Activated naive CD8-positive, alpha-beta T cell treated with anti-CD3 and anti-CD28 coated beads, Interleukin-2, amount 10 ng/mL, durations not matched to agents 7 days and 5 days (primary cell): ENCODE measurements at places on chromosomes 1 and 21. TPM values are rescaled to one million over a fixed set of nuclear protein-coding genes. Genes with fewer than 3 reads are reported as not detected.

GRCh38 chr1:206954459-206955342, 8.4 kb upstream of the PIGR start:
- peaks cover 4% of the 10 kb centered on the region for H3K27me3 ChIP-seq
- DNase-seq = no peak
- H3K4me1 ChIP-seq = peaks cover 21% of the 10 kb centered on the region
- H3K27ac ChIP-seq = peak overlapping the region; percentile 65
- no peaks in the 10 kb centered on the region for H3K36me3 ChIP-seq
- no peak overlapping the region for H3K4me3 ChIP-seq

GRCh38 chr1:205018381-205018780, 24.6 kb upstream of the CNTN2 start:
- DNase-seq = no peak
- no peaks in the 10 kb centered on the region for H3K36me3 ChIP-seq
- H3K27me3 ChIP-seq = no peaks in the 10 kb centered on the region
- H3K4me1 ChIP-seq = no peaks in the 10 kb centered on the region
- H3K27ac ChIP-seq = no peak overlapping the region
- H3K4me3 ChIP-seq = no peak overlapping the region

DNA sequence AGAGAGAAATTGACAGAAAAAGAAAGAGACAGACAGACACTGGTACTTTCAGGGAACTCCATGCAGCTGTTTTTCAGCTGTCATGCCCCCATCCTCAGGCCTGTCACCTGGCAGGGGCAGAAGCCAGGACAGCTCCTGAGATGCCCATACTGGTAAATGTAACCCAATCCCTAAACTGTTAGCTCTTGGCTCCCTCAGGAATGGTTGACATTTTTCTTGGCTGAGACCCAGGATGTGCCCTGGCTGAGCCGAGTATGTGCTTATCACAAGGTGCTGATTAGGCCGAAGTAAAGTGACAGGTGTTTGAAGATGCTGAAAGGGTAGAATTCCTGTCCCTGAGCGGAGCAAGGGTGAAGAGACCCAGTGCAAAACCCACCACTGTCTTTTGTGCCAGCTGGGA, 50.7 kb downstream of the PGM1 start:
- no peak overlapping the region for H3K4me3 ChIP-seq
- no peak for DNase-seq
- H3K27me3 ChIP-seq = no peaks in the 10 kb centered on the region
- peaks cover 54% of the 10 kb centered on the region for H3K36me3 ChIP-seq
- no peak overlapping the region for H3K27ac ChIP-seq

PRDM16 gene
- not detected for total RNA-seq

DNA sequence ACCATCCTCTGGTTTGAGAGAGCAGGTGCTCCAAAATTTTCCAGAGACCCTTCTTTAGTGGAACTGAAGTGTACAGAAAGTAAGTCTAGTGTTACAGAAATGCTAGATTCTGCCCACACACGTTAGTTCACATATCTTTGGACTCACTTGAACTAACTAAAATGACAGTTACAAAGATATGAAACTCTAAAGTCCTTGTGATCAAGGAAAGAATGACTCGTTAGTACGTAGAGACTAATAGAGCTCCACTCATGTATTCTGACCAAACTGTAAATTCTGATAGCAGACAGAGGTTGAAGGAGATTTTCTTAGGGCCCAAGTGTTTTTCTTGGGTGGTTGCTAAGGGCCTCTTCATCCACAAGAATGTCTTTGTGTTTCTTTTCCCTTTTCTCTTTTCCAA, 491.5 kb upstream of the B3GALT2 start:
- H3K4me1 ChIP-seq = no peaks in the 10 kb centered on the region
- no peaks in the 10 kb centered on the region for H3K27me3 ChIP-seq
- H3K36me3 ChIP-seq = no peaks in the 10 kb centered on the region
- DNase-seq = no peak
